ENCODE measurements at places on chromosomes 2 and 18.
A peak's percentile ranks its signal among the peaks of the same experiment; 100 is the strongest.

GRCh38 chr2:8684540-8684877 is 2.7 kb downstream of the ID2 start:
- DNase-seq: no peak

- no peak for DNase-seq
These were observed 42.0 kb downstream of the TMEM182 start for GRCh38 chr2:102803897-102804217.

DNA sequence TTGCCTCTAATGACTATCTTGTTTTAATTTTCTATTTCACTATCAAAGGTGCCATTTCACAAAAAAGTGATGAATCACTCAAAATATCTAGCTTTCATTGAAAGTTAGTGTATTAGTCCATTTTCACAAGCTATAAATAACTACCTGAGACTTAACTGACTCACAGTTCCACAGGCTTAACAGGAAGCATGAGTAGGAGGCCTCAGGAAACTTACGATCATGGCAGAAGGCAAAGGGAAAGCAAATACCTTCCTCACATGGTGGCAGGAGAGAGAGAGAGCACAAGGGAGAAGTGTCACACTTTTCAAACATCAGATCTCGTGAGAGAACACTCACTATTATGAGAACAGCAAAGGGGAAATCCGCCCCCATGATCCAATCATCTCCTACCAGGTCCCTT is 1220.4 kb upstream of the ZEB2 start:
- no peak for DNase-seq

GRCh38 chr2:143123911-143124310 is 5.3 kb upstream of the ARHGAP15 start:
- no peak for DNase-seq

DNA sequence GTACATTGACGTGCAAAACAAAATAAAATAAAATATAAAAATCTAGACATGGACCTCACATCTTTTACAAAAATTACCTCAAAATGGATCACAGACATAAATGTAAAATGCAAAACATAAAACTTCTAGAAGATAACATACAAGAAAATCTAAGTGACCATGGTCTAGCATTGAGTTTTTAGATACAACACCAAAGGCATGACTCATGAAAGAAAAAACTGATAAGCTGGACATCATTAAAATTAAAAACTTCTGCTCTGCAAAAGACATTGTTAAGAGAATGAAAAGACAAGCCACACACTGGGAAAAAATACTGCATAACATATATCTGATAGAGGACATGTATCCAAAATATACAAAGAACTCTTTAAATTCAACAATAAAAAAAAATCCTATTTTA is 14.4 kb downstream of the MAP4K3 start:
- no peak for DNase-seq

- peak; percentile 97 for DNase-seq
These were observed 995 bp upstream of the RTN4 start for GRCh38 chr2:55051026-55051866.

- no peak for DNase-seq
These were observed 19.3 kb upstream of the SPP2 start for GRCh38 chr2:234031207-234031606.

GRCh38 chr2:8392098-8392866 is 289.6 kb upstream of the ID2 start:
- DNase-seq: no peak

GRCh38 chr2:74834792-74835755 is 1.1 kb downstream of the HK2 start:
- DNase-seq: no peak

DNA sequence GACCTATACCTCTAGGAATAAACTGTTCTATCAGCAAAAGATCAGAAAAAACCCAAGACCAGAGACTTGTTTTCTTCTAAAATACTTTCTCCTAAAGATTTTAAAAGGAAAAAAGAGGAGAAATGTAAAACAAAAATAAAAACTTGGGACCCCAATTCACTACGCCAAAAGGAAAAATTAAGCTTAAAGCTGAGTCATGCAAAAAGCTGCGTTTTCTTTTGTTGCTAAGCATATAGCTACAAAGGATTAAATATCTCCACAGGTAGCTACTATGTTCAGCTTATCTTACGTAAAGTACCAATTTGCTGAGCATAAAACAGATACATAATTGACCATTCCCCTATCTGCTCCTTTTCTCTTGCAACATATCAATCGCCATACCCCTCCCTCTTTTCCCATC is 950.0 kb upstream of the NXPH2 start:
- DNase-seq: no peak

- DNase-seq: no peak
These were observed 212.7 kb downstream of the PLCL1 start for GRCh38 chr2:198017068-198017467.

DNA sequence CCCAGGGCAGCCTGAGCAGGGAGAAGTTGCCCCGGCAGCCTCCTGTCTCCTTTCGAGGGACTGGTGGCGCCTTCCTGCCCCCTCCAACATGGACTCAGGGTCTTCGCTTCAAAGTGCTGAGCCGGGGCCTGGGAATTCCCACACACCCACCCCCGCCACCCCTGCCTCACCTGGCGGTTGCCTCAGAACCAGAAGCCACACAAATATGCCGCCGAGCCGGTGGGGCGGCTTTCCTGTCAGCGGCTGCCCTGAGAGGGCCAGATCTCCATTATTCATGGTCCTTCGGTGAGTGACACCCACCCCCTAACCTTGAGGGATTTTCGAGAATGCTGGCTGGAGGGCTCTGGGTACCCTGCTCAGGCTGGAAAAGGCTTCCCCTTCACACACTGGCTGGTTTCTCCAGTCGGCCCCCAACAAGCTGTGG is 71.7 kb downstream of the SMAD7 start:
- no peak for DNase-seq

GRCh38 chr2:167237478-167237877 is 349.2 kb downstream of the XIRP2 start:
- DNase-seq: no peak

GRCh38 chr2:204000446-204000845 is 63.9 kb downstream of the ICOS start:
- no peak for DNase-seq

DNA sequence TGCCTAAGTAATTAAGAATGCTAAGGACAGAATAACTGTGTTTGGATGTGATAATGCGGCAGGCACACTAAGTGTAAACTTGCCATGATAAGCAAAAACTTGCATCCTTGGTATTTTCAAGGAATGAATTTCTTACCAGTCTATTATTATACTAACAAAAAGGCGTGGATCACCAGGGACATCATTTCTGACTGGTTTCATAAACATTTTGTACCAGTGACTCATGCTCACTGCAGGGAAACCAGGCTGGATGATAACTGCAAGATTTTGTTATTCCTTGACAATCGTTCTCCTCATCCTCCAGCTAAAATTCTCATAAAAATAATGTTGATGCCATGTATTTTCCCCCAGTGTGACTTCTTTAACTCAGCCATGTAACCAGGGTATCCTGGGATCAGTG is 289.5 kb downstream of the CDCA7 start:
- no peak for DNase-seq

- peak; percentile 60 for DNase-seq
These were observed 124.2 kb upstream of the EPB41L5 start for GRCh38 chr2:119888680-119889079.

All from fibroblast of the conjunctiva (primary cell).